NCI-H2081 (cell line): ENCODE measurements at places on chromosomes 1 and 21.

DNA sequence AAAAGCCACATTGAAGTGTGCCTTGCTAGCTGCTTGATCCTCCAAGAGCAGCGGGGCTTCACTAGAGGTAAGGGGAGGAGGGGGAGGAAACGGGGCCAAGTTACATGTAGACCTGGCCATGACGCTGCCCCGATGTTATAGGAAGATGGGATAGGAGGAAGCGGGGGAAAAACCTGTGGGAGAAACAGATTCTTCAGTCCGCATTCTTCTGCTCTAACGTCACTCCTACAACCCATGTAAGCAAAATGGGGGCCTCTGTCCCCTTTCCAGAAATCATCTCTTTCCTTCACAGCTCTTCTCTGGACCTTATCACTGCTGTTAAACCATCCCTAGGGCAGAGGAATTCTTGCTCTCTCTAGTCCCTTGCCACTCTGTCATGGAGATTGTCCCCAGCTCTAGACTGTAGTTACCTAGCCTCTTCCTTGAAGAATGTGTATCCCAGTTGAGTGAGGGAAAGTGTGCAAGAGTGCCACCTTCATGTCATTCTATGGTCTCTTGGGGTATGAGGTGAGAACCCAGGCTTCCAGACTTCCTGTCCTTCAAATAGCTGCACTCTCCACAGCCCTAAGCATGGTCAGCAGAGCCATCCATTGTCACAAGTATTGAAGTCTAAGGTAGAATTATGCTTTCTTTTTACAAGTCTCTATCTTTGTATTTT is 11.4 kb downstream of the PLEKHO1 start:
- no peak for DNase-seq

DNA sequence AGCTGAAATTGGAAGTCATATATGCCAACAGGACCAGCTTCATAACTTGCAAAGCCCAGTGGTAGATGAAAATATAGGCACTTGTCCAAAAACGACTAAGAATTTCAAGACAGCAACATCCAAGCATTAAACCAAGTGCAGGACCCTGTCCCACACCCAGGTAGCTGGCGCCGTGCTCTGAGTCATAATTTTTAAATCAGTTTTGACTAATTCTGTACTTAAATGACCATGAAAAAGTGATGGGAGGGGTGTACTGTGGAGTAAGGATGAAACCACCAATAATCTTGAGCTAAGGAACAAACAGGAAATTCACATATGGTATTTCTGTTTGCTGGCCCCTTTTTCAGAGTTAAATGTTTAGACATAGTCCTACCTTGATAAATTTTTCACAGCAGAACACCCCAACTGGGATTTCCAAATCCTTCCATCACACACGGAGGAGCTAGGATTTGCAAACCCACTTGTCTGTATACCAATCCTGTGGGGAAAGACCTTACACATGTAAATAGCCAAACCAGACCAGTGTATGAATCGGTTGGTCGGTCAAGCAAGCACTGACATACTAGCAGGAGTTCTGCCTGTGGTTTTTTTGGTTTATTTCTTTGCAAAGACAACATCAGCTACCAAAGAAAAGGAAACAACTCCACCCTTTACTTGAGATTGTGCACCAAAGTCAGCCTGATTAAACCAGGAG is 235.7 kb upstream of the RAB4A start:
- no peak for DNase-seq

GRCh38 chr1:206978259-206978658 is 8.0 kb upstream of the FCAMR start:
- DNase-seq = no peak

GRCh38 chr1:54774820-54775498 is 10.6 kb upstream of the PARS2 start:
- DNase-seq = no peak
